ENCODE measurements at places on chromosomes 5 and 9.

- no peak for DNase-seq
These were observed 18.9 kb downstream of the VAV2 start for GRCh38 chr9:133973111-133973790.

- DNase-seq: no peak
These were observed 57.4 kb upstream of the PTCH1 start for GRCh38 chr9:95574176-95574575.

DNA sequence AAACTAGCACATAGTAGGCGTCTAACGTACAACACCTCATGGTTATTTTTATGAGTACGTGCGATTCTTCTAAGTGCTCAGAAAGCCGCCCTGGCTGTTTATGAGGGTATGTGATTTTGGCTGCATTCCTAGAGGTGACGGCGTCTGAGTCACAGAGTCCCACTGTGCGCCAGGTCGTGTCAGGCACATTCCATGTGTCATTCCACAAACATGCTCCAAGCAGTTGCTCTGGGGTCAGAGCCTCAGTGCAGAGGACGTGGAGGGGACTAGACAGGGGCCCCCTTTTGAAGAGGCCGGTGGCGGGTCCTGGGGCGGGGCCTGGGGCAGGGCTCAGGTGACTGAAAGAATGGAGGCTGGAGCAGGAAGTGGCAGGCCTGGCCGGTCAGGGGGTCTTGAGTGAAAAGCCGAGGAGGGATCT is 51.9 kb downstream of the NEK6 start:
- DNase-seq: no peak

DNA sequence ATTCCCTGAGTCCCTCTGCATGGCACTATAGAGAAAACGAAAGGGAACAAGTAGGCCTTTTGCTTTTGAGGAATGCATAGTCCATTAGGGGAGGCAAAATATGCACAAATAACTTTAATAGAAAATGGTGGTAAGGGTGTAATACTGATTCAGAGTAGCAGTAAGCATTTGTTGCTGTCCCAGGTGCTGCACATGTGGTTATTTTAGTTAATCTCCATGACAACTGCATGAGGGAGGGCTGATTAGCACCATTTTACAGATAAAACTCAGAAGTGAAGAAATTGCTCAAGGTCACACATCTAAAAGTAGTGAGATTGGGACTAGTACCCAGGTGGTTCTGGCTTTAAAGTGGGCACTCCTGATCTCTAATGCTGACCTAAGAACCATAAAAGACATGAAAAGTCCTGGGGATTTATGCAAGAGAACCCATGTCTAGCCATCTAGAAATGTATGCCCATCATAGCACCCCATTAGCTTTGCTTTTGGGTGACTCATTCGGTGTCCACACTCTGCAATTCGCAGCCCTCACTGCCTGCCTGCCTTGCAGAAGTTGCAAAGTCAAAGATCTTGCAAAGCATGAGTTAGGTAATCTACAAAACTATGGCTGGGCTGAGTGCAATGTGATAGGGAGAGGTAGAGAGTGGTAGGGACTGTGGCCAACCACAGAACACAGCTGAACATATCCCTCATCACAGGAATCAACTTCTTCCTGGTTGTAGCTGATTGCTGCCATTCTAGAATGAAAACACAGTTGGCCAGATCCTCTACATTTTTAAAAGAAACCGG is 195.2 kb downstream of the PTTG1 start:
- no peak for DNase-seq

DNA sequence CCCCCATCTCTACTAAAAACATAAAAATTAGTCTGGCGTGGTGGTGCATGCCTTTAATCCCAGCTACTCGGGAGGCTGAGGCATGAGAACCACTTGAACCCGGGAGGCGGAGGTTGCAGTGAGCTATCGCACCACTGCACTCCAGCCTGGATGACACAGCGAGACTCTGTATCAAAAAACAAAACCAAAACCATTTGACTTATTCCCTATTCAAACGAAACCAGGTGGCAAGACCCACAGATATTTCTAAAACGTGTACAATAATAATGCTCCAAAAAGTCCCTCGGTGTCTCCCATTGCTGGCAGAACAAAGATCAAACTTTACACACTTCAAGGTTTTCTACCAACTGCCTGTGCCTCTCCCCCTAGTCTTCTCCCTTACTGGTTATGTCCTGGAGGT is 29.8 kb downstream of the HMGCR start:
- no peak for DNase-seq

GRCh38 chr5:141871870-141872269 is 6.3 kb downstream of the PCDH1 start:
- DNase-seq: no peak

GRCh38 chr9:22039258-22039657 is 30.2 kb upstream of the CDKN2B start:
- DNase-seq: no peak

GRCh38 chr9:27888661-27889295 is 315.5 kb upstream of the C9orf72 start:
- DNase-seq: no peak

DNA sequence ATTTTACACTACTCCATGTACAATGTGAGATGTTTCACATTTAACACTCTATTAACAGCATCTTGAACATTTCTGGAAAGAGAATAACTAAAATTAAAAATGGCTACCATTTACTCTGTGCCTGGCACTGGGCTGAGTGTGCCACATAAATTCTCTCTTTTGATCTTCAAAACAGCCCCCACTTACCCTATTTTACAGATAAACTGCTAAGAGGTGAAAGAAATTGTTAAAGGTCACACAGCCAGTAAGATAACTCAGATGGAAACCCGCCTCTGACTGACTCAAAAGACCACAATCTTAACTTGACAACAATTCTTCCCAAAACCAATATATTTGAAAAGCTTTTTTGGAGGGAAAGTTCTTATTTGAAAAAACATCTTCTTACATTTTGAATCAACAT is 97.3 kb downstream of the MAPKAP1 start:
- no peak for DNase-seq

DNA sequence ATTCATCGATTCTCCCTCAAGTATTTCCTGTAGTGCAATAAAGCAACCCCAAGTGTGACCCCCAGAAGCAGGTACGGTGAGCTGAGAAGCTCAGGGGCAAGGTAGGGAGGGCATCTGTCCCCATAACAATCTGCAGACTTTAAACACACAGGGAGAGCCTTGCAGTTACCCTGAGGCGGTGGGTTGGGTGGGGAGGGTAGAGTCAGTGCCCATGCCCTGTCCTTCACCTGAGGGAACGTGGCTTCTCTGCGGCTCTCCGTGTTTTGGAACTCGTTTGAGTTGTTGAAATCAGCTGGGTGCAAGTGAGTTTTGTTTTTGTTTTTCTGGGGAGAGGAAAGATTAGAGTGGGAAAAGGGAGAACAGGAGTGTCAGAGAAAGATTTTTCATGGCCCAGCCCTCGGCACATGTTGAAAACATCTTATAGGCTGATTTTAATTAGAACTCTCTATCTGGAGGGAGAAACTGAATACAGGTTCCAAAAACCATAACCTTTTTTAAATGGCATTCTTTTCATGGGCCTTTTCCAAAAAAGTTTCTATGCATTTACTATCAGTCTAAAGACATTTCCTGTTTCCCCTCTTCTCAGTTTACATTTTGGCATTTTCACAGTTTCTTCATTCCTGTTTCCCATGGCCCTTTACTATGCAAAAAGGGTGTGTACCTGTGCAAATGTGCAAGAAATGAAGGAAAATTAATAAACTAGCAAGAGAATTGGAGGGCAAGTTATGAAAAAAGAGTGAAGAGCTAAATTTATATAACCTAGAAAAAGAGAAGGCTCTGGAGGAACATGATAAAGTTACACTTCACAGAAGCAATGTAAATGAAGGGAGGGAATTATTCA is 266.5 kb upstream of the VLDLR start:
- no peak for DNase-seq

DNA sequence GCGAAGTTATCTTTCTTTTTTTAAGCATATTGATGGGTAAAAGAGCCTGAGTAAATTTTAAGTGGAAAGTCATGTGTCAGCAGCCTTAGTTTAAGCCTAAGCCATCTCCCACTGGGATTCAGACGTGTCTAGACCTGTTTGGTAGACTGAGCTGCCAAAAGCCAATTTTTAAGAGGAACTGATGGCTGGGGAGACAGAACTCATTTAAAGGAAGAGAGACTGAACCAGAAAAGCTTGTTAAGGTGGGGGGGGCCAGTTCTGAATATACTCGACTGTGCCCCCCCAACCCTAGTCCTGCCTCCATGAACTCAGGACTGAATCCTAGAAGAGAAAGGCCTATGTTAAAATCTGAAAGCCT is 58.3 kb upstream of the PLPP1 start:
- no peak for DNase-seq

DNA sequence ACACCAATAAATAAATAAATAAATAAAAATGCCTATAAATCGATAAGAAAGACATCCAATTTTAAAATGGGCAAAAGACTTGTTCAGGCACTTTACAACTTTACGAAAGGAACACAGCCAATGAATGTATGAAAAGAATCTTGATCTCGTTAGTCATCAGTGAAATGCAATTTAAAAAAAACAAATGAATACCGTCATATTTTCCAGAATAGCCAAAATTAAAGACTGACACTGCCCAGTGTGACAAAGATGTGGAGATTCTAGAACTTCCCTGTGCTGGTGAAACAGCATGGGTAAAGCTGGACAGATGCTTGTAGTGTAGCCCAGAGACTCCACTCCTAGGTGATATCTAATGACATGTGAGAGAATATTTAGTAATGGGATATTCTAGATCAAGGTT is 127.1 kb downstream of the GOLPH3 start:
- no peak for DNase-seq

DNA sequence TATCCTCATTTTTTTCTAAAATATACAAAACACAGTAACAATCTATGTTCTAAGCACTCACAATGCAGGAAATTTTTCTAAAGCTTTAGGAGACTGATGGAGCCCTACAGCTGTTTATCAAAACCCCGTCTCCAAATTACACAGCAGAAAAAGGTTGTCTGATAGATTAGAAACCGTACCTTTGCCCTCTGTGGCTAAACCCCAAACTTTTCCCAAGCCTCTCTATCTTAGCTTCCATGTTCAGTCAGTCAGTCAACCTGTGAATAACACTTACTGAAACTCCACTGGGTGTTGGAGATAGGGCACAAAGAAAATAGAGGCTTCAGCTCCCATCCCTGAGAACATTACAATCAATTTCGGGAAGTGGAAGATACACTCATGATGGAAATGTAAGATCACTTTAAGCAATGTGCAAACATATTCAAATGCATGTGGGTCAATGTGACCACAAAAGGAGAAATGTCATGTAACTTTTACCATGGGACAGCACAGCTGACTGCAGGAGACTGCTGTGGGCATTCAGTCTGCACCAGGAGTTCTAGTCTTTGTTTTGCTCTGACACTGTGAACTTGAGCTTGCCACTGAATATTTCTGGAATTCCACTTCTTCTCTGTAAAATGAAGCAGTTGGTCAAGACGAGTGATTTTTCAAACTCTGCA is 279.5 kb upstream of the PIK3R1 start:
- DNase-seq: no peak

GRCh38 chr5:177588413-177588909 is 3.5 kb upstream of the TMED9 start:
- no peak for DNase-seq

- no peak for DNase-seq
These were observed 309.3 kb downstream of the BNC2 start for GRCh38 chr9:16561121-16561520.

GRCh38 chr9:133048595-133048994 is 13.2 kb upstream of the CEL start:
- DNase-seq: peak; percentile 17

- DNase-seq: no peak
These were observed 15.0 kb upstream of the ITGA1 start for GRCh38 chr5:52772668-52773067.

DNA sequence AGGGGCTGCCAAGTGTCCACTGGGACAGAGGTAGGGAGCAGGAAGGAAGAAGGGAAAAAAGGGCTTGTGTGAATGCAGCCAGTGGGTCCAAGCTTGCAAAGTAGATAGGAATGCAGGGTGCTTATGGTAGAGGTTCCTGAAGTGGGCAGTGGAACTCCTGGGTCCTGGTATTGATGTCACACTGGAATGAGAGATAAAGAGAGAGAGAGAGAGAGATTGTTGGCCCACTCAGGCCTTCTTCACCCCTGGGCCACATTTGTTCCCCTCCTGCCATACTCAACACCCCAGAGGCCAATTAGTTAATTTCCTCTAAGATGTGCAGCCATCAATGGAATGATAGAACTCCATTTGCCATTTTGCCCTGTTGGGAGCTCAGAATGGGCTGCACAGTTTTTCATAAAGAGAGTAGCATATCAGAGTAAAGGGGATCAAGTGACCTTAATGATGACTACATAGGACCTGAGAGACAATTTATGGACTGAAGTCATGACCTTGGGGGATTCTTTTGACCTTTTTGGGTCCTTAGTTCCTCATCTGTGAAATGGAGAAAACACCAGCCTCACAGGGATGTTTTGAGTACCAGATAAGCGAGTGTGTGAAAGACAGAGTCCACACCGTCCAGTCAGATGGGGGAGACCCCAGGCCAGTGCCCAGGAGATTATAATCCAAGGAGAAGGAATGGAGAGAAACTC is 52.9 kb downstream of the PPARGC1B start:
- no peak for DNase-seq

DNA sequence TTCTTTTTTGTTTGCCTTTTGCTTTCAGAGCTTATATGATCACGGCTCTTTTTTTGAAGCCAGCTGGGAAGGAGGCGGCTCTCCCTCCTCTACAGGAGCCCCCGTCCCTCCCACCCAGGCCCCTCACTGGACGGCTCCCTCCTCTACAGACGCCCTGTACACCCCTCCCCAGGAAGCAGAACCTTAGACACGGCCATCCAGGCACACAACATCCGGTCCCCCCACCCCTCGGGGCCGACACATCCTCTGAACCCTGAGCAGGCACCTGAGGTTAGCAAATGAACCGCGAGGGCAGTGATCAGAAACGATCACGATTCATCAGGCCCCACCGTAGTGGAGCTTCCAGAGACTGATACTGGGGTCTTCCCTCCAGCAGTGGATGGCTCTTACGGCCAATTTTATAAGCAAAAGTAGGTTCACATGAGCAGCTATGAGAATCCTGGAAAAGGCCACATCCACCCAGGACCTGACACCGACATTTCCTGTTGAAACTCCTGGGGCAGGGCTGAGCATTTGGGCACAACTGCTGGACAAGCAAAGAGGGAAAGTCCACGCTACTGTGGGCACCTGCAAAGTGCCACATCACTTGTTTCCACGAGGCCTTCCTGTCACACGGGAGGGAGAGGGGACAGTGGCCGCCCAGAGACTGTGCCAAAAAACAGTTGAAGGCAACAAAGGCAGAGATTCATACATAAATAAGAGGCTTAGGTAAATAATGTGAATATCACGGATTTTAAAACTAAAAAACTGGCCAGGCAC is 78.9 kb downstream of the SEMA4D start:
- DNase-seq: peak; percentile 70

GRCh38 chr5:169300468-169301385 is at the start of gene SLIT3:
Gene SLIT3 (minus strand): TSS chr5:169301139. CDS start chr5:169300709, 430 bp downstream.
- DNase-seq: no peak

GRCh38 chr9:98949565-98949964 is 5.9 kb downstream of the COL15A1 start:
- DNase-seq: no peak
